ENCODE measurements at places on chromosomes 7 and 10.

- no peak for DNase-seq
Measured at GRCh38 chr7:105693576-105693975, 112.3 kb upstream of the EFCAB10 start.

DNA sequence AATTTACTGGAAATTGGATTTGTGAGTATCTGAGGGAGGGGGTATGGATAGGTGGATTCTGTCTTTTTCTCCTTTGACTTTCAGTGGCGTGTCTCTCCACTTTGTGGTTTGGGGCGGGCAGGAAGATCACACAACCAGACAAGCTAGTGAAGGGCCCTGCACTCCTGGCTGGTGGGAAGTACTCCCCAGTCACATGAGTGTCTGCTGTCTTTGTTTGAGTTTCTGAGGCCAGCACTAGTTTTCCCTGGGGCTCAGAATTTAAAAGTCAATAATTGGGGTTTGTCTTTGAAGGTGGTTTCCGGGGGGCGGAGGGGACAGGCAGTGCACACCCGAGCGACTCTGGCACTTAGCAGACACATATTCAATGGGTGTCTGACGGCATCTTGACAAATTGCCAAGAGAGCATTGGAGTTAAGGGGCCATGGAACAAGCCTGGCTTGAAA is 120.1 kb downstream of the WDFY4 start:
- no peak for DNase-seq

GRCh38 chr10:52050429-52051047 is 263.5 kb upstream of the DKK1 start:
- no peak for DNase-seq

DNA sequence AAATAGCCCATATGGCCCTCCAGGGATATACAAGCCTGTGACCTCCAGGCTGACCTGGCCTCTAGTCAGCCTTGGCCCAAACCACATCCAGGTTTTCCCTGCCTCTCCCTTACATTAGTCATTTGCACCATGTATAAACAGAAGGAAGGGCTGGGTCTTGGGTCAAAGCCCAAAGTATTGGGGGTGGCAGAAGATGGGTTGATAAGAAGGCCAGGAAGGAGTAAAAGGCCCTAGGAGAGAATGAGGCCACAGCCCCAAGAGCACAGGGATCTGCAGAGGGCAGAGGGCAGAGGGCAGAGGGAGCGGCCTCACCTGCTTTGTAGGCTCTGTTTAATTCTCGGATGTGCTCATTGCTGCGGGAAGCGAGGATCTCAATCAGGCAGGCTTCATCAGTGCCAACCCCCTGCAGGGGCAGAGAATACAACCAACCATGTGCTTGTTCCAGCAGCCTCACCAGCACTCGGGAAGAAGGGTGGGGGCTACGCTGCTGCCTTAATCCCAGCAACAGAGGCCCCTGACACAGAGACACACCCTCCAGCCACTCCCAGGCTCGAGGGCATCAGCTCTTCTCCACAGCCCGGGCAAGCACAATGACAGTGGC is 31.3 kb downstream of the PLAC9 start:
- DNase-seq, result no peak

- no peak for DNase-seq
Measured at GRCh38 chr7:4115442-4115841, 566.7 kb upstream of the FOXK1 start.
